ENCODE measurements at places on chromosomes 2 and 18.

- DNase-seq: no peak
Measured at GRCh38 chr2:74748665-74749064, 85.3 kb upstream of the HK2 start.

- no peak for DNase-seq
Measured at GRCh38 chr2:175621821-175622220, 380.2 kb downstream of the LNPK start.

GRCh38 chr2:10254373-10255188 is 48.1 kb upstream of the HPCAL1 start:
- no peak for DNase-seq

GRCh38 chr2:195898505-195899191 is 170.0 kb downstream of the DNAH7 start:
- no peak for DNase-seq

- no peak for DNase-seq
Measured at GRCh38 chr2:11071939-11072338, 83.3 kb upstream of the SLC66A3 start.

GRCh38 chr18:56541793-56542192 is 96.6 kb downstream of the TXNL1 start:
- no peak for DNase-seq

DNA sequence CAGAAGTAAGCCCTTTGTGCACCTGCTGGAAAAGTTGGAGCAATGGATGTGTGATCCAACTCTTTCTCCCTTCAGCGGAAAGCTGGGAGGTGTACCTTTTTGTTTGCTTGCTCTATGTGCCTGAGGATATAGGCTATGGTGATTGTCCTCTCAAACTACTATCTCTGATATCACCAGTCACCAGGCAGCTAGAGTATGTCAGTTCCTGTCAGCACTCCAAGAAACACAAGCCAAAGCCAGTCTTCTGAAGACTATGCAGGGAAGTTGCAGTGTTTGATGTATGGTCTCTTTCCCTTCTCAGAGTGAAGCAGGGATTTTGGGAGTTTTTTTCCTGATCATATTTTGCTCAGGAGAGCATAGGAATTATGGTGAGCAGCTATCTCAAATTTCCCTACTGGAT is 146.4 kb downstream of the PTH2R start:
- no peak for DNase-seq

DNA sequence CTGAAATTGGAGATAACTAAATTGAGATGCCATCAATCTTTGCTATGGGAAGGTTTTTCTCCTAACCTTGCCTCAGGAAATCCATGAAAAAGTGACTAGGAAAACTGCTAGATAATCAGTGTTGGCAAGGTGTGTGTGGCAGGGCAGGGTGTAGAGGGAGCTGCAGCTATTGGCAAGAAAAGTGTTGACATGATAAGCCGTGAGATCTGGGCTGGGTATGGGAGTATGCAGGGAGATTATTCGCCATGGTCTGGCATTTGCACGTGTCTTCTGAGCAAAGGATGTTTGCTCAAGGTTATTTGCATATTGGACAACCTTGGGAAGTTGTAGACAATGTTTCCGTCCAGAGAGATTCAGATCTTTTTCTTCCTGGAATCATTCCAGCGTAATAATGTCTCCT is 74.7 kb downstream of the SERPINB8 start:
- DNase-seq: no peak

DNA sequence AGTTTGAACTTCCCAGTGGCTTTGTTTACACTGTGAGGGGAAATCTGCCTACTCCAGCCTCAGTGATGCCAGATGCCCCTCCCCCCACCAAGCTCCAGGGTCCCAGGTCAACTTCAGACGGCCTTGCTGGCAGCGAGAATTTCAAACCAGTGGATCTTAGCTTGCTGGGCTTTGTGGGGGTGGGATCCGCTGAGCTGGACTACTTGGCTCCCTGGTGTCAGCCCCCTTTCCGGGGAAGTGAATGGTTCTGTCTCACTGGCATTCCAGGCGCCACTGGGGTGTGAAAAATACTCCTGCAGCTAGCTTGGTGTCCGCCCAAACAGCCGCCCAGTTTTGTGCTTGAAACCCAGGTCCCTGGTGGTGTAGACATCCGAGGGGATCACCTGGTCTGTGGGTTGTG is 70.0 kb upstream of the NEUROD1 start:
- DNase-seq: no peak

GRCh38 chr2:39264733-39265132 is 21.0 kb upstream of the CDKL4 start:
- DNase-seq: no peak

DNA sequence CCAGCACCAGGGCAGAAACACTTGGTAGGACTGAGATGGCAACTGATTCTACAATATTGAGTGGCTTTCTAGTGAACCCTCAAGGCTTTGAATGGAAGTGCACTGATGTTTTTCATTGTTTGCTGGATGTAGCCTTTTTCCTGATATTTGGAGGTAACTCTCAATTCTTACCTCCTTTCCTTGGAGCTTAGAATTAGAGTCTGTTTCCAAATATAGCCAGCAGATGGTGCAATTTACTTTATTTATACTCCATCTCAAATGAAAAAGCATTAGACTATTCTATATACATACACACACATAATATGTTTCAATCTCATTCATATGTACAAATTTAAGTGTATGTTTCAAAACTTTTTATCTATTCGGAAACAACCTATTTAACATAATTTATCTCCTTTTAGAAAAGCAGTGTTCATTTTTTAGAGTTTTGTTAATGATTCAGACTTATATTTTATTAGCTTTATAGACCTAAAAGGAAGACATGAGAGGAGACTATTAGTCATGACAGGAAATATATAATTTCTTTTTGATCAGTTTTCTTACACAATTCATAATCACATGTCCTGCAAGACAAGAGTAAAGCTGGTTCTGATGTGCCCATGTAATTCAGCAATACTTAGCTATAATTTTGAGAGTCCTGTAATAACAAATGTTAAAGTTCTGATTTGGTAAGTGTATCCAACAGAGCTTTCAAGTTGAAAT is 124.8 kb downstream of the NUP35 start:
- no peak for DNase-seq

DNA sequence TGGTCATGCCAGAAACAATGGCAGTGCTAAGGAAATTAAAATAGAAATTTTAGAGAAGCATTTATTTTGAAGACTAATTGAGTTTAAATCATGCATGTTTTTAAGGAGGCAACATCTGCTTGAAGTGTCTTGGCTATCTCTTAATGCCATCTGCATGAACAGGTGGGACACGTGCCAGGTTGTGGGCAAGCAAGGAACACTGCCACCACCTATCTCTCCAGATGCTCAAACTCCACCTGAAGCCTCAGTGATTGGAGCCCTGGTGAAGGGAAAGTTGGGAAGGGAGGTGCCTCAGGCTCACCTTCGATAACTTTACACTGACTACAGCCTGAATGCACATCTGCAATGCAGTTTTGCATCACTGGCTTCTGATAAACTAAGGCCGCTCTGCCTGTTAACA is 91.5 kb downstream of the TPGS2 start:
- DNase-seq: no peak

DNA sequence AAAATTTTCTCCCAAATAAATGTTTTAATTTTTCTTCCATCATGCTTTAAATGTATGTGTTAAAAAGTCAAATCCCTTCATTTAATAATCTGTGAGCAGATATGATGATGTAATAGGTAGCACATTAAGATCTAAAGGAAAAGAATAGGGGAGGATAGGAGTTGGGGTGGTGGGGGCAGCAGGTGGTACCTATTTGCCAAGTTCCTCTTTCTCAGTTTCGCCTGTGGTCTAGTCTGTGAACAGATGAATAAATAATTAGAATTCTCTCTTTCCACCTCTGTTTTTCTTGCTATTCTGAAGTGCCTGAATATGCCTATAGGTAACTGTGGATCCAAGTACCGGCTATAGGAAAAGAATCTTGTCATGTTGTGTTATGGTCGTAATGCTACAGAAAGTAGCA is 152.5 kb downstream of the NRXN1 start:
- DNase-seq: no peak

DNA sequence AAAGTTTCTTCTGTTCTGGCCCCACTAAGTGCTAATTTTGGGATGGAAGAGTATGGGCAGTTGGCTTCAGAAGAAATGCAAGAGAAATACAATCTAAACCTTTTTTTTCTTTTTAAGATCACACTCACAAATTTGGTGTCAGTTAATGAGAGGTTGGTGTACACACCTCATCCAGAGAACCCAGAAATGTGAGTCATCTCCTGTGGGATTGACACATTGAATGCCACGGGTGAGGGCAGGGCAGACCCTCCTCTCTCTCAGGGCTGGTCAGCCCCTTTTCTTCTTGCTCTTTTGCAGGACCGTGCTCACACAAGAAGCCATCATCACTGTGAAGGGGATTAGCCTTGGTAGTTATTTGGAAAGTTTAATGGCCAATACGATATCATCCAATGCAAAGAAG is 19.2 kb downstream of the PRELID3A start:
- DNase-seq: no peak

GRCh38 chr2:108607706-108608301 is 73.5 kb downstream of the LIMS1 start:
- no peak for DNase-seq

DNA sequence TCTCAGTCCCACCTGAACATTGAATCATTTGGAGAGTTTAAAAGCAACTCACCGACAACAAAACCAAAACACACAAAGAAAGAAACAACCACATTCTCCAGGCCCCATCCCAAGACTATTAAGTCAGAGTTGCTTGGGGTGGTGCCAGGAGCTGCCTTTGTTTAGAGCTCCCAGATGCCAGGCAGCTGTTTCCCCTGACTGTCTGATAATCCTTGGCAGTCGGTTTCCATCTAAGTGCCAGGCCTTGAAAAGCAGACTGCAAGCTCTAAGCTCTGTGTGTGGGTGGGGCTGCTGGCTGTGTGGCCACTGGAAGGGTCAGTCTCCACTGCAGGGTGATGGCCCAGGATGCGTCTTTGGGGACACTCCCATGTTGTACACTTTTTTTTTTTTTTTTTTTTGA is 255.3 kb upstream of the AGAP1 start:
- DNase-seq: no peak

GRCh38 chr2:56309626-56310170 is 125.9 kb downstream of the CCDC85A start:
- no peak for DNase-seq

- DNase-seq: no peak
Measured at GRCh38 chr2:2057125-2057721, 273.9 kb downstream of the MYT1L start.

- no peak for DNase-seq
Measured at GRCh38 chr18:36402765-36403396, 105.4 kb downstream of the FHOD3 start.

- no peak for DNase-seq
Measured at GRCh38 chr2:121890041-121890440, 134.6 kb downstream of the TSN start.

DNA sequence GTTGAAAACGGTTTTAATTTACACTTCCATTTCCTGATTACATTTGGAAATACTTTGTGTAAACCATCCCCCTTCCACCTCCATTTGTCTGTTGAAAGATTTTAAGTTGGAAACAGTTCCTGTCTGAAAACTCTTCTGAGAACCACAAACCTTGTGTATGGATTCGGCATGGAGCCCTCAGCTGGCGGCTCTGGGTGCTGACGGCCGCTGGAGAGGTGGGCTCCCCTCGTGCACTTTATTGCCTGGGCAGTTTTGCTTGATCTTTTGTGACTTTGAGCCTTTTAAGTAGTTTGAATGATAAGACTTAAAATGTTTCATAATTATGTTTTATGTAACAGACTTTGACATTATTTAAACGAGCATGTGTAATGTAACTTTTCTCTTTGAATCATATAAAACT is 11.1 kb downstream of the KLF11 start:
- DNase-seq: no peak

- no peak for DNase-seq
Measured at GRCh38 chr2:112480530-112481049, 1.4 kb upstream of the TTL start.

- no peak for DNase-seq
Measured at GRCh38 chr18:39178166-39178565, 1612.6 kb upstream of the CELF4 start.

- DNase-seq: no peak
Measured at GRCh38 chr2:696999-697627, 19.9 kb upstream of the TMEM18 start.

GRCh38 chr18:24076950-24077349 is 61.9 kb upstream of the CABYR start:
- DNase-seq: no peak

DNA sequence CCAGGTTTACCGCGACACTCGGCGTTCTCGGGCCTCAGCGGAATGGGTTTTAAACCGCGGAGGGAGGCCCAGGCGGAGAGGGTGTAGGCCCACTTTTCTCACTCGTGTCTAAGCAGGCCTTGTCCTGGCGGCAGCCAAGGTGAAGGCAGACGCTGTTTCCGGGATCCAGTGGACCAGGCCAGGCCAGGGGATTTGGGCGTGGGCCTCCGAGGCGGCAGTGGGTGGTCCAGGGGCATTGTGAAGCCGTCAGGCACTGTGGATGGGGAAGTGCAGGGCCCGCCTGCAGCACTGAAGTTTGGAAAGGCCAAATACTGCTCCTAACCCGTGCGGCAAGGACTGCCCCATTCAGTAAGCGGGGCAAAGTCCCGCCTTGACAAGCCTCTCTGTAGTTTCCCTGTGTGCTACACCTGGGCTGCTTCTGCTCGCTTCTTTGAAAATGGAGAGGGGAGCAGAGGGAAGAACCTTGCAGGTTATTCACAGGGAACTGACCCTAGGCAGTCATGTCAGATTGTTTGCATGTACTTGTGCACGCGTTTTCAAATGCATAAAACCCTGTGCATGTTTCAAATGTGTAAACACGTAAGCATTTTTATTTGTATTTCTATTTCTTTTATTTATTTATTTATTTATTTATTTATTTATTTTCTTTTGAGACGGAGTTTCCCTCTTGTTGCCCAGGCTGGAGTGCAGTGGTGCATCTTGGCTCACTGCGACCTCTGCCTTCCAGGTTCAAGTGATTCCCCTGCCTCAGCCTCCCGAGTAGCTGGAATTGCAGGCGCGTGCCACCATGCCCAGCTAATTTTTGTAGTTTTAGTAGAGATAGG is 7.5 kb upstream of the DLX2 start:
- DNase-seq: no peak

DNA sequence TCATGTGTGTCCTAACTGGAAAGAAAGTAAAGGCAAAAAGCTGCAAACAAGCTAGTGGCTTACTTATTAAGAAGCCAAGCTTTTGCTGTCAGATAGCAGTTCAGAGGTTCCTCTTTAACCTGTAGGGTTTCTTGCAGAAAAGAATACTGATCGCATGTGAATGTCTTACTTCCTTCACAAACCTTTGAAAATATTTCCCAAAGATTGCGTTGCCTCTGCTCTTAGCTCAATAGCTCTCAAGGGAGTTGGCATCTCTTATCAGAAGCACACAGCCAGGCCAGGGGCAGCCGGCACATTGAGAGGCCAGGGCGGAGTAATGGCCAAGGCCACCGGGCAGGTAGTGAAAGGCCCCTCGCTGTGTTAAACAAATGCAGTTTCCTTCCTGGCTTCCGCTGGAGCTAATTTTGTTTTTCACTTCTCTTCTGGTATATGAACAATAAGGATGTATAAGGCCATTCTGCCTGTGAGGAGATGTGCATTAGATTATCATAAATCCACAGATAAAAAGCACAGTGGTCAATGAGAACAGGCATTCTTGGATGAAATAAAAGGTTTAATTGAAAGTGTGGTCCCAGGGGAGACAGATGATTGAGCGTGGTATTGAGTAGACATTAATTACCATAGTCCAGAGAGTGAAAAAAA is 542.4 kb upstream of the NRP2 start:
- no peak for DNase-seq
